ENCODE measurements at places on chromosomes 6 and 20.

DNA sequence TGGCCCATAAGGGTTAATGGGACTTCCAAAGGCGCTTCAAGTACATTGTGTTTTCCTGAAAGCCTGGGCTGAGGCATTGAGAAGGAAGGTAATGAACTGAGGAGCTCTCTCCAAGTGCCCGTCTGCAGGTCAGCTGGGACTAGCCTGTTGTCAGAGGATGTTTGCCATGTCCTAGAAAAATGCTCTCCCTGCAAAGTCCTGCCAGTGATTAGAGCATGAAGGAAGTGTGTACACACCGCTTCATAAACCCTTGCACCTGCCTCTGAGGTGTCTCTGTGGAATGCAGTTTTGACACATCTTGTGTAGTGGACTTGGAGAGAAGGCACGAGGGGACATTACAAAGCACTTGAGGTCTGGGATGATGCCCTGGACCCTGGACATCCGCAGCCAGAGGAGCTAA lies 506.7 kb downstream of the KIF16B start:
- no peak for DNase-seq

DNA sequence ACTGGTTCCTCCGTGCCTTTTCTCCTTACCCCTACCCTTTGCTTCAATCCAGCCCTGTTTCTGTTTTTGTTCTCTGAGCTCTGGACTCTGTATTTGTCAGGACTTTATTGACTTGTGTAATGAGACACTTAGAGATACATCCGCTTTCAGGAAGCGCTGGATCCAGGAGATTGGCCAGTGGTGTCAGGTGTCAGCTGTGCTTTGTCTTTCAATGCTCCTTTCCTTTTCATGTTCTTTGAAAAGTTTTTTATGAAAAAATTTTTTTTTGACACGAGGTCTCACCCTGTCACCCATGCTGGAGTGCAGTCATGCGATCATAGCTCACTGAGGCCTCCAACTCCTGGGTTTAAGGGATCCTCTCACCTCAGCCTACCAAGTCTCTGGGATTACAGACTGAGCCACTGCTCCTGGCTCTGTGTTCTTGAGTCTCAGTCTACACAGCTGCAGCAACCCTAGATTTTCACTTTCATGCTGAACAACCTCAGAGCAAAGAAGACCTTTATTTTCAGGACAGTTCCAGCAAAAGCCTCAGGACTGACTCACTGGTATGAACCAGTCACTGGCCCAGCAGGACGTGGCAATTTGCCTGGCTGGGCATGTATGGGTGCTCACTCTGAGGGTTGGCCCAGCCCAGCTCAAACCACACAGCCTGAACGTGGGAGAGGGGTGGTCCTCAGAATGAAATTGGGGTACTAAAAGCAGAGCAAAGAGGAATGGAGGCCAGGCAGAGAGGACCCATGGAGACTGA lies 108.5 kb downstream of the DHX35 start:
- DNase-seq, result no peak

GRCh38 chr20:49276161-49276960 lies 1.5 kb downstream of the ZNFX1 start:
- DNase-seq, result no peak

DNA sequence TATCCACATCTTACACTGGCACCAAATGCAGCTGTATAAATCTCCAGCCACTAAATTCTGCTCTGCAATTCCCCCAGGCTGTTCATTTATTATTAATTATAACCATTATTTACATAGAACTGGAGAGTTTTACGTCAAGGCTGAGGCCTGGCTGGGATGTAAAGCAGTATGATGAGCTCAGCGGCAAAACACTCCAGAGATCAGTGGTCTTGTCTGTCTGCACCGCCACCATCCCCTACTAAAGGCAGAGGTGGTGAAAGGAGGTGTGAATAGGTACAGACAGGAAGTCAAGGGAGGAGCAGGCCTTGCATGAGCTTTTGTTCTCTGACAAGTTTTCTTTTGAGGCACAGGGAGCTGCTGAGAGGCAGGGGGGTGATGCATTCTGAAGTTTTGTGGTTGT lies 159.9 kb upstream of the PCSK2 start:
- no peak for DNase-seq

DNA sequence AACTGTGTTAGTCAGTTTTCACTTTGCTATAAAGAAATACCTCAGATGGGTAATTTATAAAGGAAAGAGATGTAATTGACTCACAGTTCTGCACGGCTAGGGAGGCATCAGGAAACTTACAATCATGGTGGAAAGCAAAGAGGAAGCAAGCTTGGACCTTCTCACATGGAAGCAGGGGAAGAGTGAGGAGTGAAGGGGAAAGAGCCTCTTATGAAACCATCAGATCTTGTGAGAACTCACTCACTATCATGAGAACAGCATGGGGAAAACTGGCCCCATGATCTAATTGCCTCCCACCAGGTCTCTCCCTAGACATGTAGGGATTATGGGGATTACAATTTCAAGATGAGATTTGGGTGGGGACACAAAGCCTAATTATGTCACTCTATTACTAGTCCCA lies 41.3 kb upstream of the PLAGL1 start:
- no peak for DNase-seq

- peak; percentile 19 for DNase-seq
Measured at GRCh38 chr6:501891-502601, 110.5 kb downstream of the IRF4 start.

- DNase-seq, result no peak
Measured at GRCh38 chr20:4710106-4710475, 11.6 kb upstream of the PRND start.

- no peak for DNase-seq
Measured at GRCh38 chr6:41343641-41344187, 8.3 kb downstream of the NCR2 start.

DNA sequence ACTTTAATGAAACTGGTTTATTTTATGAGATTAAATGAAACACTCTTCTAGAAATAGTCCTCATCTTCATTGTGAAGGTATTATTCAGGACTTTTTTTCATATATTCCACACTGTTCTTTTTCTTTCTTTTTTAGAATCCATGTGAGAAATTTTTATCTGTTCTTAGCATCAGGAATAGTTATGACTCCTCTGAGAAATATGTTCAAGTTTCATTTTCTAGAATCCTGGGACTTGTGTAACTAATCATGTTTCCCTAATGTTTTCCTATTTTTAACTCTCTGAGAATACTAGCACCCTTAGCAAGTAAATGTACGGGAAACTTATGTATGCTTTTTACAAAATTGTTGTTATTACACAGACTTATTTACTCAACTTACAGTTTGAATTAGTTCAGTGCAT lies 407.8 kb downstream of the CBLN4 start:
- DNase-seq, result no peak

Data from activated gamma-delta T cell (primary cell).